ENCODE measurements at places on chromosomes 7 and 10. TPM values are rescaled to one million over a fixed set of nuclear protein-coding genes. Genes with fewer than 3 reads are reported as not detected.

GRCh38 chr7:68840991-68841390, 757.3 kb upstream of the AUTS2 start:
- H3K27me3 ChIP-seq, result no peaks in the 10 kb centered on the region
- no peaks in the 10 kb centered on the region for H3K36me3 ChIP-seq
- no peak for DNase-seq
- no peak overlapping the region for H3K4me3 ChIP-seq
- no peaks in the 10 kb centered on the region for H3K4me1 ChIP-seq

DNA sequence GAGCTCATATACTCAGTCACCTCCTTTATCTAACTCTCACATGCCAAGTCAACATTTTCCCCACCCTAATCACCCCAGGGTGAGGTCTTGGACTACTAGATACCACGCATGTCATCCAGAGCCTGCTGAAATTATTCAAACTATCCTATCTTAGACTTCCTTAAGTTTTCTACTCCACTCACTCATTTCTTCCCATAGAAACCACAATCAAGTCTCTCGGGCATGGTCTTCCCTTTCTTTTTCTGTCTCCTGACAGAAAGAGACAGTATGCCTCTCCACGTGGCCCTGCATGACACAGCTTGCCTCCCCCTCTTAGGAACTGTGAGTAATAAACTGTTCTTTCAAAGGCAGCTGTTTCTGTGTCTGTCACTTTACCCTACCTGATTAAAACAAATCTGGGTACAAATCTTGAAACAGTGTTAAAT, 29.4 kb downstream of the TAS2R41 start:
- H3K4me1 ChIP-seq, result peaks cover 13% of the 10 kb centered on the region
- no peak for DNase-seq
- H3K36me3 ChIP-seq, result peaks cover 3% of the 10 kb centered on the region
- peak overlapping the region; percentile 55 for H3K27ac ChIP-seq
- no peaks in the 10 kb centered on the region for H3K27me3 ChIP-seq
- H3K4me3 ChIP-seq, result peak overlapping the region; percentile 16

- DNase-seq, result no peak
- H3K36me3 ChIP-seq, result no peaks in the 10 kb centered on the region
- H3K4me3 ChIP-seq, result no peak overlapping the region
- H3K4me1 ChIP-seq, result no peaks in the 10 kb centered on the region
- H3K27me3 ChIP-seq, result no peaks in the 10 kb centered on the region
These were observed 733.2 kb downstream of the INHBA start for GRCh38 chr7:40969641-40970040.

GRCh38 chr10:61099756-61100155, 155.8 kb upstream of the RHOBTB1 start:
- H3K4me1 ChIP-seq, result no peaks in the 10 kb centered on the region
- no peaks in the 10 kb centered on the region for H3K36me3 ChIP-seq

DNA sequence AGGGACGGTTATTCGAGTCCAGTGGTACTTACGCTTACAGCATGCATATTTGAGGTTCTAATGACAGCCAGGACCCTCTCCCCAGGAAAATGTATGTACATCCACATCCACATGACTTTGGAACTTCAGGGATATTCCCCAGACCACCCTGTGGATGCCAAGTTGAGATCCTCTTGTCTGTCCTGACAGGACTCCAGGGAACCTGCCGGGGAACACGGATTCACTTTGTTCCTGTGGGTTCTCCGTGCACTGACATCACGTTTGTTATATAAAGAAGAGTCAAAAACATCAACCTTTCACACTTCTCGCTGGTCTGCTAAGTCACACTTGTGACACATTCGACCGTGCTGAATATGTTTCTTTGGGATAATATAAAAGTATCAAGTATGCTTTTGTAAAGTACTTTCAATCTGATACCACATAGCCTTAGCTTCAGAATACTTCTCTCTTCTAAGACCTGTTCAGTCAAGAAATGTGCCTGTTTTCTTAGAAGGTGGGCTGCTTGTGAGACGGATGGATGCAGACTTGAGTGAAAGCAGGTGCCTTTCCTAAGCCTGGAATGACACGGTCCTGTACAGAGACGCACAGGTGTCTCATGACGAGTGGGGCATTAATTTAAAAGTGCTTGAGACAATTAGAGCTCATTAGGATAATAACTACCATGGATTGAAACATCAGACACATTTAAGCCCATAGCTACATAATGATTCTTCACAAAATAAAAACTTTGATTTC, 38.7 kb downstream of the CALML5 start:
- DNase-seq, result no peak
- no peak overlapping the region for H3K4me3 ChIP-seq
- H3K27ac ChIP-seq, result no peak overlapping the region
- peaks cover 11% of the 10 kb centered on the region for H3K4me1 ChIP-seq

DNA sequence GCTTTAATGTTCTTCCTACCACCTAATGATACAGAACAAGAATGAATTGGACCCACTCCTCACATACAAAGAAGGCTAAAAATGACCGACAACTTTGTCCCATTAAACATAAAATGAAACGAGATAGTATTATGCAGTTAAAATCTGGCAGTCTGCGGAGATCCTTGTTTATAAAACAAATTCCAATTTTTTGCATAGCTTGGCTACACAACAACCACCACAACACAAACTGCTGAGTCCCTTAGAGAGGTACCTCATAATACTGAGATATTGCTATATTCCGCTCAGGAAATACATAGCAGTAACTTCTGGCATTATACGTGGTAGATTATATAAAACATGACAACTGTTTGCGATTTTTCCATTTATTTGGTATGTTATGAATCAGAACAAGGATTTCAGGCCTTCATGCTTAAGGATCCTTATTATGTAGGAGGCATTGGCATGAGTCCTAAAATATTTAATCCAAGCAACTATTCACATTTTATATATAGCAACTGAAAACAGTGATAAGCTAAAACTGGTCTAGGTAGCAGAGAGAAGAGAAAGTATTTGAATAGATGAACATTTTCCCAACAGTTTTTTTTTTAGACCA, 96.0 kb downstream of the ANK3 start:
- no peak for DNase-seq
- H3K27ac ChIP-seq, result no peak overlapping the region
- no peaks in the 10 kb centered on the region for H3K27me3 ChIP-seq

- no peak for DNase-seq
- no peaks in the 10 kb centered on the region for H3K36me3 ChIP-seq
- no peak overlapping the region for H3K27ac ChIP-seq
- H3K4me1 ChIP-seq, result no peaks in the 10 kb centered on the region
- H3K27me3 ChIP-seq, result no peaks in the 10 kb centered on the region
These were observed 203.8 kb downstream of the CCDC3 start for GRCh38 chr10:12797471-12798262.

DNA sequence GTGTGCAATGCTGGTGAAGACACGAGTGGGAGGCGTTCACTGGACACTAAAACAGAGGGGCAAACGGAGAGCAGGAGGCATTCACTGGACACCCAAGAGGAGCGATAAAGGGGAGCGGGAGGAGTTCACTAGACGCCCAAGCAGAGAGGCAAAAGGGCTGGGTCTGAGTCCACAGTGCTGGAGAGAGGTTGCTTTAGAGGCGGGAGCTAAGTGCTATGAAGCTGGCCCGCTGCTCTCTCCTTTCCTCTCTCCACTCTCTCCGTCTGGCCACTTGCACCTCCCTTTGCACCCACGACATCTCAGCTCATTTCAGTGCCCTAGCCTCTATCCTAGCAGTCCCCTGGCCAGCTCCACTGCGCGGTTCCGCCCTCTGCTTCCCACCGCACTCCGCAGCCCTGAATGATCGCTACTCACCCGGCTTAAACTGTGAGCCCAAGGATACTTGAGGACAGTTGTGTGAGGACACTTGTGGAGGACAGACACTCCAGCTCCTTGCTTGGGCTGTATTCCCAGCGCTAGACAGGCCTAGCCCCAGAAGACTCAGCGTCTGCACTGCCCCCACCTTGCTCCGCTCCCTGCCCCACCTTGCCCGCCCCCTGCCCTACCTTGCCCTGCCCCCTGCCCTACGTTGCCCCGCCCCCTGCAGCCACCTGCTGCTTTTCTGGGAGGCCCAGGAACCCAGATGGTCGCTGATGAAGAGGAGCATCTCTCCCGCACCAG, 78.8 kb upstream of the CPXM2 start:
- no peak overlapping the region for H3K4me3 ChIP-seq
- no peak for DNase-seq
- no peak overlapping the region for H3K27ac ChIP-seq

GRCh38 chr10:93999401-93999851, 5.7 kb downstream of the PLCE1 start:
- no peaks in the 10 kb centered on the region for H3K36me3 ChIP-seq
- no peak overlapping the region for H3K27ac ChIP-seq
- no peaks in the 10 kb centered on the region for H3K4me1 ChIP-seq
- peaks cover 36% of the 10 kb centered on the region for H3K27me3 ChIP-seq
- H3K4me3 ChIP-seq, result no peak overlapping the region

GRCh38 chr10:61890430-61890829, 11.1 kb upstream of the ARID5B start:
- DNase-seq, result no peak
- peaks cover 1% of the 10 kb centered on the region for H3K27me3 ChIP-seq
- no peak overlapping the region for H3K27ac ChIP-seq
- H3K4me3 ChIP-seq, result no peak overlapping the region

DNA sequence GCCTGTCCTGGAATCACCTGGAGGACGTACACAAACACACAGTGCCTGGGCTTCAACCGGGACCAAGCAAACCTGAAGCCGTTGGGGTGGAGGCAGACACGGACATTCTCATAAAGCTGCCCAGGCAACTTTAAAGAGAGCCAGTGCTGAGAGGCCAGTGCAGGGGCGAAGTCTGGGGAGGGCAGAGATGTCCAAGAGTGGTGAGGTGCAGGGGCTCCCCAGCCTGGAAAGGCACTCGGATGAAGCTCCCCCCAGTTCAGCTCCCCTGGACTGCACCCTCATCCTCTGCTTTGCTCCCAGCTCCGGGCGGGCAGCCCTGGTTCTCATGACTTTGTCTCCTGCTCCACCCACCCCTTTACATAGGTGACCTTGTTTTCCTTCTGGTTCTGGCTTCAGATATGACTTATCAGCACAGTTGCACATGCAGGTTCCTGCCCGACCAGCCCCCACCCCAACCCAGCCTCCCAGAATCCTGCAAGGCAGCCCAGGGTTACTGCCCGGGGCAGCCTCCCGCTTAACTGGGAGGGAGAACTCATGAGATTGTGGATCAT, 60.8 kb upstream of the EEPD1 start:
- peaks cover 2% of the 10 kb centered on the region for H3K36me3 ChIP-seq
- no peak overlapping the region for H3K27ac ChIP-seq
- no peaks in the 10 kb centered on the region for H3K27me3 ChIP-seq
- no peak overlapping the region for H3K4me3 ChIP-seq

DNA sequence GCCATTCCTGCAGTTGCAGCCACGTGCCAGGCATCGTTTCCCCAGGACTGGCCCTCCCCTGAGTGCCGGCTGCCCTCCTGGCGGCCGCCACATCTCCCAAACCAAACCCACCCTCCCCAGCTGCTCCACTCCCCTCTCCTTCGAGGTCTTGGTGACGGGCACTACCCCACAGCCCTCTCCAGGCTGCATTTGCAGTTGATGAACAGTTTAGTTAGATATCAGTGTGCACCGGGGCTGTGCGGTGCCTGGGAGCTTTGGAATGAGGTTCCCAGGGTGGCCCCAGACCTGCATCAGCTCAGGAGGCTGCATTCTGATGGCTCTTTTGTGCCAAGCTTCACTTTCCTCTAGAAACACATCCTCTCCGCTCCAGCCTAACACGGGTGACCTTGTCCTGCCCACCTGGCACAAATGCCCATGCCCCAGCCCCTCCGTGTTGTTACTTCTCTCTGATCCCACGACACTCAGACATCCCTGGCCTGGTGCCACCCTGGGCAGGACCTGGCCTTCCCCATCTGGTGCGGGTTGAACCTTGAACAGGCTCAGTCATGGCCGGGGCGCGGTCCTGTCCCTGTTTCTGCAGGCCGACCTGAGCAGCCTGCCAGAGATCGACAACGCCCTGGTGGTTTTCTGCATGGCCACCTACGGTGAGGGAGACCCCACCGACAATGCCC, 14.5 kb downstream of the TMEM120A start:
- no peaks in the 10 kb centered on the region for H3K27me3 ChIP-seq
- peaks cover 2% of the 10 kb centered on the region for H3K36me3 ChIP-seq
- no peak overlapping the region for H3K27ac ChIP-seq
- no peak for DNase-seq

DNA sequence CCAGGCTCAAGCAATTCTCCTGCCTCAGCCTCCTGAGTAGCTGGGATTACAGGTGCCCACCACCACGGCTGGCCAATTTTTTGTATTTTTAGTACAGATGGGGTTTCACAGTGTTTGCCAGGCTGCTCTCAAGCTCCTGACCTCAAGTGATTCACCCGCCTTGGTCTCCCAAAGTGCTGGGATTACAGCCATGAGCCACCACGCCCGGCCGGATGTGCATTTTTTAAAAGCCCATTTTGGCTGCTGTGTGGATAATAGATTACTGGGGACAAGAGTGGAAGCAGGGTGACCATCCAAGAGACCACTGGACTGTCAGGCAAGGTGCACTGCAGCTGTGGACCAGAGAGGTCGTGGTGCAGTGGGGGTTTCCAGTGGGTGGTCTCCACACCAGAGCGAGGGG, 21.4 kb downstream of the HKDC1 start:
- H3K27ac ChIP-seq, result no peak overlapping the region
- H3K27me3 ChIP-seq, result no peaks in the 10 kb centered on the region
- H3K36me3 ChIP-seq, result no peaks in the 10 kb centered on the region
- peaks cover 19% of the 10 kb centered on the region for H3K4me1 ChIP-seq

- no peaks in the 10 kb centered on the region for H3K4me1 ChIP-seq
- peaks cover 10% of the 10 kb centered on the region for H3K27me3 ChIP-seq
- no peak overlapping the region for H3K4me3 ChIP-seq
- no peak overlapping the region for H3K27ac ChIP-seq
- H3K36me3 ChIP-seq, result no peaks in the 10 kb centered on the region
These were observed 41.5 kb upstream of the SMIM30 start for GRCh38 chr7:113159746-113160339.

GRCh38 chr7:94848531-94848930, 58.9 kb upstream of the PPP1R9A start:
- H3K4me3 ChIP-seq, result no peak overlapping the region
- no peak for DNase-seq
- H3K4me1 ChIP-seq, result no peaks in the 10 kb centered on the region
- H3K27me3 ChIP-seq, result no peaks in the 10 kb centered on the region
- peaks cover 7% of the 10 kb centered on the region for H3K36me3 ChIP-seq

PIP gene
- total RNA-seq, result not detected

VTI1A gene
- total RNA-seq, result 71.8 TPM

INMT gene
- total RNA-seq, result not detected

SEMA3E gene
- not detected for total RNA-seq

FAM53B gene
- 37.7 TPM for total RNA-seq

CRHR2 gene
- total RNA-seq, result not detected

CPA1 gene
- not detected for total RNA-seq

Data from activated T-cell treated with anti-CD3 and anti-CD28 coated beads, Interleukin-2, amount 50 U/mL, for 72 hours (primary cell).